ENCODE measurements at places on chromosomes 1 and 21. TPM values are rescaled to one million over a fixed set of nuclear protein-coding genes. Genes with fewer than 3 reads are reported as not detected.

Gene BCL2L15
- 4.2 TPM for polyA plus RNA-seq

Gene FCRL5
- polyA plus RNA-seq, result 0.08 TPM

Gene DMRTA2
- 1.5 TPM for polyA plus RNA-seq

Gene MATN1
- polyA plus RNA-seq, result 0.02 TPM

Gene DIRAS3
- polyA plus RNA-seq, result 1.6 TPM

Gene CELF3
- polyA plus RNA-seq, result 0.05 TPM

Gene MFN2
- polyA plus RNA-seq, result 50.7 TPM

Gene CGN
- 13.7 TPM for polyA plus RNA-seq

Gene PRDM16
- polyA plus RNA-seq, result 0.15 TPM

Gene AMY1C
- not detected for polyA plus RNA-seq

Gene OLFM3
- polyA plus RNA-seq, result not detected

Gene GPA33
- 0.04 TPM for polyA plus RNA-seq

Gene CD53
- 8.0 TPM for polyA plus RNA-seq

Gene FBXO28
- polyA plus RNA-seq, result 11.9 TPM

Gene SFN
- 1,075 TPM for polyA plus RNA-seq

Gene ATXN7L2
- polyA plus RNA-seq, result 6.4 TPM

Gene LRRIQ3
- polyA plus RNA-seq, result 0.26 TPM

Gene CADM3
- 2.0 TPM for polyA plus RNA-seq

Gene KRTAP19-3
- polyA plus RNA-seq, result not detected

Gene STRIP1
- polyA plus RNA-seq, result 12.3 TPM

Gene FCGR1A
- polyA plus RNA-seq, result 0.92 TPM

Gene ROR1
- 1.1 TPM for polyA plus RNA-seq

Gene CD52
- polyA plus RNA-seq, result 17.0 TPM

Gene PROK1
- polyA plus RNA-seq, result 0.53 TPM

Gene TRIM46
- 0.19 TPM for polyA plus RNA-seq

Gene RAB25
- polyA plus RNA-seq, result 576 TPM
